ENCODE measurements at places on chromosomes 3 and 15. TPM values are rescaled to one million over a fixed set of nuclear protein-coding genes. Genes with fewer than 3 reads are reported as not detected.

Gene LRRC2
- 0.13 TPM for total RNA-seq

Gene CTXN2
- not detected for total RNA-seq

Gene ERICH6
- 0.06 TPM for total RNA-seq

Gene HDC
- not detected for total RNA-seq

Gene CMSS1
- 11.4 TPM for total RNA-seq

Gene NR2F2
- total RNA-seq: 12.7 TPM

Gene DUOXA1
- total RNA-seq: not detected

Gene CFAP100
- not detected for total RNA-seq

Gene CPLX3
- not detected for total RNA-seq

Gene PAQR9
- total RNA-seq: 0.25 TPM

Gene SCN5A
- total RNA-seq: 0.56 TPM

Gene PLA2G4E
- not detected for total RNA-seq

Gene C3orf85
- total RNA-seq: not detected

All from aortic smooth muscle cell (primary cell).